GM13976 (cell line): ENCODE measurements at places on chromosomes 4 and X.
A peak's percentile ranks its signal among the peaks of the same experiment; 100 is the strongest.

GRCh38 chrX:23783589-23784469 lies 856 bp downstream of the SAT1 start:
- no peak for DNase-seq

GRCh38 chr4:95715830-95716229 lies 124.1 kb upstream of the PDHA2 start:
- no peak for DNase-seq

- DNase-seq: peak; percentile 27
Observed at GRCh38 chr4:114807759-114808404, 209.3 kb downstream of the UGT8 start.

GRCh38 chr4:3739577-3739976 lies 26.6 kb upstream of the ADRA2C start:
- no peak for DNase-seq

DNA sequence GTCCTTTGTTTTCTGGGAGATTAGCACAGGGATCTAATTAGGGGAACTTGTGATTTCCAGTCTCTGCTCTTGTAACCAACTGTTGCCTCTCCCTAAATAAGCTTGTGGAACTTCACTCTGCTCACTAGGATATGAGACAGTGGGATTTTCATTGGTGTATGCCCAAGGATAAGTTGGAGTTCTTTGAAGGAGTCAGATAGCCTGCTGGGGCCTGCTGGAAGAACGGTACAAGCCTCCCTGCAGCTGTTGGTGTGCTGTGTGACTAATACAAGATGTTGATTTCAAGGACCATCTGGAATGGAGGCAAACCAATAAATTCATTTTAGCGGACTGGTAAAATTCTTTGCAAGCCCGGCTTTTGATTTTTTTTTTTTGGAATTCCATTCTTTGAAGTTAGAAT lies 167.0 kb downstream of the AASDH start:
- DNase-seq: no peak

DNA sequence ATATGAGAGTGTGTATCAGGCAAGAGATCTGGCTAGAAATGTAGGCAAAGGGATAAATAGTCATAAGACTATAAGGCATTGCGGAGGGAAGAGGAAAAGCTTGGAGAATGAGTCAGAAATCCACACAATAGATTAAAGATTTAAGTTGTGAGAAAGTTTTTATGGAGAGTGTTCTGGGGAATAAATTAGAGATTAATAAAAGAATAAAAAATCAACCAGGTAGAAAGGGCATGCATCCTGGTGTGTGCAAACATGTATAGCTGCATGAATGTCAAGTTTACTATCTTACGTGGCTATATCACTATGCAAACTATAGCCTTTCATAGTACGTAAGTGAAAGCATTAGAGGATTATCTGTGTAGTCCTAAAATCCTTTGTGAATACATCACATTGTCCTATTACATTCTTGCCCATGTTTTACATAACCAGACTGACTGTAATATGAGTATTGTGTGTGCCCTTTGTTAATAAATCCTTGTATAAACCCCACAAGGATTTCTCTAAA lies 36.9 kb downstream of the SNCA start:
- DNase-seq: no peak

DNA sequence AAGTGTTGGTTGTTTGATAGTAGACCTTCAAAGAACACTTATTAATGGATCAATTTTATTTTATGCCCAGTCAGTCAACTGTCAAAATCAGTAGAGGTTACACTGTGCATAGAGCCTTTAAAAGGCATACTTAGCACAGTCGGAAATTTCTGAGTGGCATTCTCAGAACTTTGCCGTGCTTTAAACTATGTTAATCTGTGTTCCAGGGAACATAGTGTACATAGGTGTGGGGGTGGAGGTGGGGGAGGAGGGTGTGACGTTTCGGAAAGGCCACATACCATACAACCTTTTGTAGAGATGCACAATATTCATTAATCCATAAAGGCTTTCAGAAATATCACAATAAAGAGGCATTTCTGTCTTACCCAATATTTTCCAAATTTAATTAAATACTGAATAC lies 75.8 kb downstream of the RS1 start:
- DNase-seq: no peak

- DNase-seq: no peak
Observed at GRCh38 chrX:118114971-118115370, 1.6 kb downstream of the KLHL13 start.

- DNase-seq: no peak
Observed at GRCh38 chr4:167985565-167985964, 106.8 kb upstream of the ANXA10 start.

- no peak for DNase-seq
Observed at GRCh38 chr4:21862917-21863316, 85.7 kb downstream of the KCNIP4 start.

- no peak for DNase-seq
Observed at GRCh38 chrX:19556202-19556601, 40.9 kb upstream of the MAP3K15 start.

GRCh38 chr4:170281027-170281426 lies 191.3 kb upstream of the AADAT start:
- DNase-seq: no peak

DNA sequence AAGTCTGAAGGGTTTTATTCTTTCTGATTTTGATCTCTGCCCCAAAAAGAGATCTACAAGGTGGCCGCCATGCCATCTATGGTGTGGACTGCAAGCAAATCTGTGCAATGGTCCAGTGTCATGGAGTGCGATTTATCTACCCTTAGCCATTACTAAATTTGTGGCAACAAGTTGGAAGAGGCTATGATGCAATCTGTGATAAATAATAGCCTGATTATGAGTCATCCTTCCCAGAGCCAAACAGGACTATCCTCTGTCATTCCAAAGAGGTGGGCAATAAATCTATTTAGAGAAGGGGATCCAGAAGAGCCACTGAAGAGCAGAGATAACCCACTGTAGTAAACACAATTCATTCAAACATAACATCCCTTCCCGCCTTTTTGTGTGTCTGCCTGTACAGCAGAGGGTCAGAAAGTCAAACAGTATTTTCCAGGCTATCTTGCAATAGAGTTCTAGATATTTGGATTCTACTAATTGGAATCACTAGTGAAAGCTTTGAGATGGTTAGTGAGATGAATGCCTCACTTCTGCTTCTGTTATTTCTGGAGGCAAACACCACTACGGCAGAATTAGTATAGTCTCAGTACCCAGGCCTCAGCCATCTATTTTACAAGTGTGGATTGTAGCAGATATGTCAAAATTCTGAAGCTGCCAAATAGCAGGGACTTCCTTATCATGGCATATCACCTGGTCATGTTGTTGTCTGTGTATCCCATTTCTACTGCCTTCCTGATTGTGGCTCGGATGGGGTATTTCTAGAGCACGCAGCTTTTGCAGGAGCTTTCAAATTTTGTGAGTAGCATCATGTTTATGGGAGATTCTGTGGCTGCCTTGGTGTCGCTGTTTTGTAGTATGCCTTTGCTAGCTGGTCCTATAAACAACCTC lies 192.0 kb downstream of the SMIM20 start:
- no peak for DNase-seq

GRCh38 chr4:182806259-182807252 lies 110.6 kb downstream of the DCTD start:
- DNase-seq: peak; percentile 87

- peak; percentile 96 for DNase-seq
Observed at GRCh38 chr4:118835571-118836300, at the start of gene SEC24D. SEC24D (minus strand) TSS chr4:118836126; CDS start chr4:118833696, 2,430 bp downstream.

DNA sequence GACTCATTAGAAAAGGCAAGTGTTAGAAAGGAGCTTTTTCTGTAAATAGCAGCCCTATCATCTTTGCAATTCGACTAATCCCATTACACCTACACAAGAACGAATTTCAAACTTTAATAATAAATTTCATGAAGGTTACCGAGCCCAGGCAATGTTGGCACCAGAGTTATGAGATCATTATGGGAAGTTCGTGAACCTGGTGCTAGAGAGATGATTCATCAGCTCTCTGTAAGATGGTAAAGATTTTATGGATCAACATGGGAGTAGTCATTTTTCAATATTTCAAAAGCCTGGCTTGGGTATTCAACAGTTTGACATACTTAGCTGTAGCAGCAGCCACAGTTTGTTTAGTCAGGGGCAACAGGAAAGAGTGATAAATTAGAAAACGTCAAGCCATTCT lies 35.8 kb downstream of the AMELX start:
- no peak for DNase-seq

GRCh38 chr4:76156635-76157034 lies 8.4 kb upstream of the NUP54 start:
- no peak for DNase-seq

DNA sequence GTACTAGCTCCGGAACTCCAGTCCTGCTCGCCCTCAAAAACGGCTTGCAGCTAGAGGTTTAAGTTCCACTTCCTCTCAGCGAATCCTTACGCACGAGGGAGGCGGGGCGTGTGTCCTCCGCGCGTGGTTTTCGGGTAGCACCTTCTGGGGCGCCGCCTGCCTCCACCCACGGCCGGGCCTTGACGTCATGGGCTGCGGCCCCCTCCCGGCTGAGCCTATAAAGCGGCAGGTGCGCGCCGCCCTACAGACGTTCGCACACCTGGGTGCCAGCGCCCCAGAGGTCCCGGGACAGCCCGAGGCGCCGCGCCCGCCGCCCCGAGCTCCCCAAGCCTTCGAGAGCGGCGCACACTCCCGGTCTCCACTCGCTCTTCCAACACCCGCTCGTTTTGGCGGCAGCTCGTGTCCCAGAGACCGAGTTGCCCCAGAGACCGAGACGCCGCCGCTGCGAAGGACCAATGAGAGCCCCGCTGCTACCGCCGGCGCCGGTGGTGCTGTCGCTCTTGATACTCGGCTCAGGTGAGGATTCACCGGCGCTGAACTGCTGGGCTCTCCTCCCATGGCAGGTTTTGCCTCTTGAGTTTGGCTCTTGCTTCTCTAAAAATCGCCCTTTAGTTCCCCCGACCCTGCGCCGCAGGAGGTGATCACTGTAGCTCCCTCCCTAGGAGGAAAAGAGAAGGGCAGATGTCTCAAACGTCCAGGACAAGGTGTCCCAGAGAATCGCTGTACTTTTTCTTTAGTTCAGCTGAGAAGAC lies at the start of gene AREG:
TSS of gene AREG (plus strand) at position 246 of the 752 bp plus-strand sequence. CDS start at position 456, 210 bp downstream.
- DNase-seq: peak; percentile 81

GRCh38 chr4:163913571-163913970 lies 419.1 kb downstream of the TMA16 start:
- no peak for DNase-seq

- no peak for DNase-seq
Observed at GRCh38 chrX:132491191-132491590, 2.4 kb upstream of the MBNL3 start.

DNA sequence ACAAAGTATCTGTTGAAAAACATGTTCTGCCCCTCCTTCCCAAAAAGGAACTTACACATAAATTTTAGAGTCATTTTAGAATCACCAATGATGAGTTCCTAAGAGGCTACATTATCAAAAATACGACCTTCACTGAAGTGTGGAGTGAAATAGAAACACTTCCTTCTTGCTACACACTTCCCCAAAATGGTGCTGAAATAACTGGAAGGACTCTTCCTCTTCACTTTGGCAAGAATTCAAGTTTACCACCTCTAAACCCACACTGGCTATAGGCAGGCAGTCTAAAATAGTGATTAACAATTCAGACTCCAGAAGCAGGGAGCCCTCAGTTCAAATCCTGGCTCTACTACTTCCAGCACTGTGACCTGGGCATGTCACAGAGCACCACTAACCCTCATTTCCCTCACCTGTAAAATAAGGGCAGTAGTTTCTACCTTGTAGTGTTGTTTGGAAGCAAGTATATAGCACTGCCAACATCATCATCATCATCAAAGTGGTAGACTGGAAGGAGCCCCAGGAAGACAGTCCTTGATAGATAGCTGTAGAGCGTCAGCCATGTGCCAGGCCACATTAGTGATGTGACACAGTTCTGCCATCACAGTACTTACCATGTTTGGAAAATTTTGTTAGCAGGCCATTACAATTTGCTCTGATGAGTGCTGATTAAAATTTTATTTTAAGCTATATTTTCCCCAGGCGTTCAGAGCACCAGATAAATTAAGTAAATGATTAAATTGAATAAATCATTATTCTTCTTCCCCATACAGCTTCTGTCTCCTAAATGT lies 103.3 kb downstream of the PARM1 start:
- no peak for DNase-seq

DNA sequence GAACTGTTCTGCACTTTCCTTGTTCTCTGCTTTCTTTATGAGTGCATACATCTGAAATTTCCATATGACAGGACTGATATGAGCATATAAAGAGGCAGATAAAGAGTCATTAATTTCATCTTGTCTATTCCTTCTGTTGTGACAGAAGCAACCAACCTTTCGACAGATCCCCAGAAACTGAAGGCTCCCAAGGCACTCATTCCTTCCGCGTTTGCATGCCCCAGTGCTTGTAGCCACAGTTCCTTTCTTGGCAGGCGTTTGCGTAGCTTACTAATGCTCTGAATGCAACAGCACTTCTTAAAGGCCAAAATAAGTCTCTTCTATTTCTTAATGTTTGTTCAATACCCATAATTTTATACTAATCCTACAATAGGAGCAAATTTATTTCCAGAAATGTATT lies 94.0 kb upstream of the TBL1X start:
- no peak for DNase-seq

DNA sequence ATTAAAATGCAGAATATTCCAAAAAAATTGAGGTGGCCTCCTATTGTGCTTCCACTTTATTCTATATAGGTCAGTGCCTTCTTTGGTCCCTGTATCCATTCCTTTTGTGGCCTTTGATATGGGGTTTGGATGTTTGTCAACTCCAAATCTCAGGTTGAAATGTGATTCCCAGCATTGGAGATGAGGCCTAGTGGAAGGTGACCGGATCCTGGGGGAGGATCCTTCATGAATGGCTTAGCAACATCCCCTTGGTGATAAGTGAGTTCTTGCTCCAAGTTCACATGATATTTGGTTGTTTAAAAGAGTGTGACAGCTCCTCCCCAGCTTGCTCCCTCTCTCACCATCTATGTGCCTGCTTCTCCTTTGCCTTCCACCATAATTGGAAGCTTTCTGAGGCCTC lies 380.6 kb downstream of the INPP4B start:
- DNase-seq: no peak

GRCh38 chr4:123088501-123088900 lies 166.1 kb upstream of the NUDT6 start:
- DNase-seq: no peak

DNA sequence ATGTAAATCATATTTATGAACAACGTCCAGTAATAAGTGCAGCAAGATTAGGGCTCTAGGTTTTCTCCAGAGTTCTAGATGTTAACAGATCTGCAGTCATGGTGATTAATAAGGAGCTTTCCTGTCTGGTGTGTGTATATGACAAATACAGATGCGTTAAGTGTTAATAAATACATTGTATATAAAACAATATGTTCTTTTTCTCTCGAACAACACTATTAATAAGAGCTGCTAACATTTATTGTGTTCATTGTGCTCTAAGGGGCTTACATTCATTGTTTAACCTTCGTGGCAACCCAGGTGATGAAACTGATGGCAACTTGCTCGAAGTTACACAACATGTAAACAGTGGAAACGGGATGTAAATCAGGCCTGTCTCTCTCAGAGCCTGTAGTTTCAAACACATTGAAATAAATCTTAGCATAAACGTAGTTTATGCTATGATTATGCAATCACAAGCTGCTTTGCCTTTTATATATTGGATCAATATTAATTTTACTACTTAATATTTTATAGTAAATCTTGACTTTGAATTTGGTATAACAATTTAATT lies 547 bp upstream of the CLGN start:
- DNase-seq: no peak
